ENCODE measurements at places on chromosomes 7 and 10. TPM values are rescaled to one million over a fixed set of nuclear protein-coding genes. Genes with fewer than 3 reads are reported as not detected.

DNA sequence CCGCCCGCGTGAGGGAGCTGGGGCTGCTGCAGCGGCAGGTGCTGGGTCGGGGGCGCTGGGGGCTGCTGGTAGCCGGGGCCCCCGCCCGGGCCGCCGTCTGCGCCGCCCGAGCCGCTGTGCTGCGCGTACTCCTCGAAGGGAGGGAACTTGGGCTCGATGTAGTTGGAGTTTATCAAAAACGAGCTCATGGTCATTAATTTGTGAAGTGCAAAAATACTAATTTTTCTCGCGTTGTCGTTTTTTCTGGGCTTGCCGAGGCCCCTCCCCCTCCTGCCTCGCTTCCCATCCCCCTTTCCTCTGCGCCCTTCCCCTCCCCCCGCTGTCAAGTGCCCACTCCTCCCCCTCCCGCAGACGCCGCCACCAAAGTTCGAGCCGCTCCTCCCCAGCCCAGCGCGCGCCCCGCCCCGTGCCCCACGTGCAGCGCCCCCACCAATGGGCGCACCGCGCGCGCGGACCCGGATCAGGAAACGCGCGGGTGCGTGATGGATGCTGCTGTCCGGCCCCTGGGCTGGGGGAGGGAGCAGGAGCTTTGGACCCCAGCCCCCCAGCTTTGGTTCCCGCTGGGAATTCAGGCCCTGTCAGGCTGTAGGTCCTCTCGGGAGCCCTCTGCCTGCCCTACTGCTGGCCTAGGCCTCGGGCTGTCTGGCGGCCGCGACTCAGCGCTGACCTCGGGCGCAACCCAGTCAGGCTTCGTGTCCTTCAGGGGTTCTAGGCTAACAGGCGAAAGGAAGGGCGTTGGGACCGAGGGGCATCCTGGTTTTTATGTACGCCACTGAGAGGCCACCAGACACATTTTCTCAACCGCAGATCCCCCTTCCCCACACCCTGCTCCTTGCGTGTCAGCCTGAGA is at the start of gene HOXA4:
Gene HOXA4 (minus strand): TSS at position 218 of the 850 bp plus-strand sequence. CDS start 24 bp downstream, at position 194.
- DNase-seq, result peak; percentile 83

GPR26 gene
- not detected for total RNA-seq

DNA sequence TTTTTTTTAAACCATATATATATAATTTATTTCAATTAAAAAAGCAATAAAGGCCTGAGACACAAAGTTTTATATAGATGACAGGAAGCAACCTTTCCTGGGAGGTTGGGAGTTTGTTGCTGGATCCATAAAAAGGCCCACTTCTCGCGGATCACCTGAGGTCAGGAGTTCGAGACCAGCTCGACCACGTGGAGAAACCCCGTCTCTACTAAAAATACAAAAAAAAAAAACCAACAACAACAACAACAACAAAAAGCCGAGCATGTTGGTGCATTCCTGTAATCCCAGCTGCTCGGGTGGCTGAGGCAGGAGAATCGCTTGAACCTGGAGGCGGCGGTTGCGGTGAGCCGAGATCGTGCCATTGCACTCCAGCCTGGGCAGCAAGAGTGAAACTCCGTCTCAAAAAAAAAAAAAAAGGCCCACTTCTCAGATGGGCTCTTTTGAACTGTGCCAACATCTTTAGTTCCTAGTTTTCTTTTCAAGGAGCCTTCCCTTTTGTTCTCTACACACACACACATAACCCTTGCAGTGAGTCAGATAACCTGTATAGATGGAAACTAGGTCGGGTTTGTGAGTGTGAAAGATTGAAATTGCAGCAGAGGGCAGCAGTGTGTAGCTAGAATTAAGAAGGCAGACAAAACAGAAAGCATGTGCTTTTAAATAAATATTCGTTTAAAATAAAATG is 1.2 kb upstream of the SMNDC1 start:
- DNase-seq, result peak; percentile 64

- DNase-seq, result no peak
Observed at GRCh38 chr10:80163741-80164341, 31.3 kb downstream of the PLAC9 start.

- no peak for DNase-seq
Observed at GRCh38 chr10:4498711-4499251, 327.2 kb upstream of the AKR1E2 start.
